ENCODE measurements at places on chromosomes 2 and 18. TPM values are rescaled to one million over a fixed set of nuclear protein-coding genes. Genes with fewer than 3 reads are reported as not detected.

GRCh38 chr2:20648831-20649230 lies 2.1 kb downstream of the HS1BP3 start:
- H3K36me3 ChIP-seq = peaks cover 4% of the 10 kb centered on the region
- peaks cover 30% of the 10 kb centered on the region for H3K4me1 ChIP-seq
- DNase-seq = no peak
- H3K27ac ChIP-seq = no peak overlapping the region

DNA sequence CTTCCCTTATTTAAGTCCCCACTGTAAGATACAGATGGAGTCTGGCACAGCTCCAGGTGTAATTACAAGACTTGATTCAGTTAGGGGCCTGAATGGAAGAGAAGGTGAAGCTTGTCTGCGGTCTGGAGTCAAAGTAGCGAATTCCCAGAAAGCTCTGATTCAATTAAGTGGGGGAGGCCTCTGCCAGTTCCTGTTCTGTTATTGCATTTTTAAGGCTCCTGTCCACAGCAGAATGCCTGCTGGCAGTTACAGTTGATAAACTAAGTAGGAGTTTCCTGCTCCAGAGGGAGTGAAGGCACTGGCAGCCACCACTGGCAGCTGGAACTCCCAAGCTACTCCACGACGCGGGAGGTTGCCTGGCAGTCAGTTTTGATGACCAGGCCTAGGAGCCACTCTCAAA lies 181.1 kb downstream of the SOCS6 start:
- H3K27me3 ChIP-seq = peaks cover 2% of the 10 kb centered on the region
- H3K27ac ChIP-seq = no peak overlapping the region
- no peak overlapping the region for H3K4me3 ChIP-seq
- no peaks in the 10 kb centered on the region for H3K4me1 ChIP-seq
- no peak for DNase-seq

DNA sequence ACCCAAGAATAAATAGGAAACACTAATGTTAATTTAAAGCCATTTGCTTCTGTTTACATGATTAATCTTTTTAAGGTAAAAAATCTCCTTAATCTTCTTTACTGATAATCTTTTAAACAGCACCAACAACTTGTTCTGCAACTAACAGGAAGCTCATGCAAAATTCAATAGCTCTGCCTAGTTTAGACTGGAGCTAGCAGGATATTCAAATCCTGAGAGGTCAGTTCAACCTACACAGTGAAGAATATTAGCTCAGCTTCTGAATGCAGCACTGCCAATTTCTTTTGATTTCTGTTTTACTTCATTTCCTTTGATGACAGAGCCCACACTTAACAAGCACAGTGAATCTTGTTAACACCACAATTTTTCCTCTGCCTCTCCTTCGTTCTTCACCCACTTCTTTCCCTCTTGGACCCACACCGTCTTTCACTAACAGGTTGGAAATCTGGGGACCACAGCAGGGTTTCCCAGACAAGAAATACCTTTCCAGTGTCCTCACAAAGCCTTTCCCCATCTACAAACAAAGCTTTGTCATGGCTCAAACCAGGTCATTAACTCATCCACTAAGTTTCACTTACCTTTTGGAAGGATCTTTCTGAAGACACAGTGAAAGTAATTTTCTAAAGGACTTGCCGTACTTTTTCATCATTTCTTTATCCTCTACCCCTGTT lies 109.8 kb downstream of the STK39 start:
- peaks cover 37% of the 10 kb centered on the region for H3K36me3 ChIP-seq
- peaks cover 12% of the 10 kb centered on the region for H3K4me1 ChIP-seq
- H3K27me3 ChIP-seq = no peaks in the 10 kb centered on the region
- H3K27ac ChIP-seq = peak overlapping the region; percentile 19
- no peak for DNase-seq
- H3K4me3 ChIP-seq = no peak overlapping the region

DNA sequence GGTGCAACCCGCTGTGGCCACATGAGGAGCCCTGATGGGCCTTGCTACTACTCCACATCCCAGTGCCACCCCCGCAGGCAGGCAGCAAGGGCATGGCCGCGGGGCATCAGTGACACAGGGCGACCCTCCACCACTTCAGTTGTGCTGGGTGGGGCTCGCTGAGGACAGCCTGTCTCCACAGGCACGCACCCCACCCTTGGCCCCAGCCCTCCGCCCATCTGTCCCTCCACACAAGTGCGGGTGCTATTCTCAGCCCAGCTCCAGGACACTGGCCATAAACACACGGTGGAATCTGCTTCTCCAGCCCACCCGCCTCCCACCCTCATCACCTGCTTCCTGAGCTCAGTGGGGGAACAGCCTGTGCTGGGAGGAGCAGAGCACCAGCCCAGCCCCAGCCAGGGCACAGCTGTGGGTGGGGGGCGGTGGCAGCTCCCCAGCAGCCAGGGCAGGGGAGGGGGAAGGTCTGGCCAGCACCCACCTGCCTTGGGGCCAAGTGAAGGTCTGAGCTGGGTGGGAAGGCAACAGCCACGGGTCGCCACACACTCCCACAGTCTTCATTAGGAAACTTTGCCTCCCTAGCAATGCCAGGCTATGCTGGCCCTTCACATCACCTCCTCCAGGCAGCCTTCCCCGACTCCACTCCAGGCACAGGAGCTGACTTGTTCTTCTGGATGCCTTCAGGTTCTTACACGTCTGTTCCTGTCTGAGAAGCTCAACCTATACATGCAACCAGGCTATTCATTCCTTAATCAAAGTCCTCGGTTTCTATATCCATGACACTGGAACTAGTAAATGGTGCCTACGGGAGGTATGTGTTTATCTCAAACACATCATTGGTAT lies 16.5 kb downstream of the BIN1 start:
- H3K4me1 ChIP-seq = peaks cover 1% of the 10 kb centered on the region
- no peak overlapping the region for H3K4me3 ChIP-seq
- no peak for DNase-seq
- no peaks in the 10 kb centered on the region for H3K36me3 ChIP-seq
- H3K27me3 ChIP-seq = peaks cover 10% of the 10 kb centered on the region

GRCh38 chr18:31100436-31101182 lies 1.6 kb downstream of the DSC2 start:
- no peaks in the 10 kb centered on the region for H3K36me3 ChIP-seq
- DNase-seq = no peak
- H3K4me1 ChIP-seq = no peaks in the 10 kb centered on the region
- no peak overlapping the region for H3K4me3 ChIP-seq
- H3K27ac ChIP-seq = no peak overlapping the region

- DNase-seq = no peak
- no peaks in the 10 kb centered on the region for H3K27me3 ChIP-seq
- H3K4me1 ChIP-seq = no peaks in the 10 kb centered on the region
- no peak overlapping the region for H3K27ac ChIP-seq
- peaks cover 25% of the 10 kb centered on the region for H3K36me3 ChIP-seq
Measured at GRCh38 chr18:70046207-70046606, 98.5 kb upstream of the CD226 start.

- DNase-seq = no peak
- no peak overlapping the region for H3K4me3 ChIP-seq
- H3K36me3 ChIP-seq = no peaks in the 10 kb centered on the region
Measured at GRCh38 chr2:38540580-38541286, 62.0 kb downstream of the HNRNPLL start.

MEMO1 gene
- total RNA-seq = 40.7 TPM

DNA sequence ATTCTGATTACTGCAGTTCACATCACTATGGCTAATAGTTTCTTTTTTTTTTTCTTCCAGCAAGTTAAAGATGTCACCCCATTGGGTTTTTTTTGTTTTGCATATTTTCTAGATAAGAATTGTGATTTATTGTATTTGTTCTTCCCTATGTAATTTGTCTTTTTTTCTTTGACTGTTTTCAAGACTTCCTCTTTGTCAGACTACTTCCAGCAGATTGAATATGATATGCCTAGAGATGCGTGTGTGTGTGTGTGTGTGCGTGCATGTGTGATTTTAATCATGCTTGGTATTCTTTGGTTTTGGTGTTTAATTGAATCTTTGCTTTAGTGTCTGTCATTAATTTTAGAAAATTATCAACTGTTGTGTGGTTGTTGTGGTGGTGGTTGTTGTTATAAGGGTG lies 166.7 kb upstream of the SLC39A10 start:
- H3K36me3 ChIP-seq = peaks cover 23% of the 10 kb centered on the region
- no peak overlapping the region for H3K4me3 ChIP-seq
- H3K27ac ChIP-seq = no peak overlapping the region
- H3K4me1 ChIP-seq = peaks cover 35% of the 10 kb centered on the region

PPIL3 gene
- total RNA-seq = 102 TPM

CASP8 gene
- 99.8 TPM for total RNA-seq

GRCh38 chr2:205427112-205427511 lies 255.2 kb upstream of the NRP2 start:
- no peak overlapping the region for H3K27ac ChIP-seq
- H3K4me1 ChIP-seq = no peaks in the 10 kb centered on the region
- no peak for DNase-seq
- H3K4me3 ChIP-seq = no peak overlapping the region
- H3K36me3 ChIP-seq = no peaks in the 10 kb centered on the region

GRCh38 chr18:10312326-10313015 lies 142.0 kb upstream of the APCDD1 start:
- no peak overlapping the region for H3K4me3 ChIP-seq
- no peak for DNase-seq
- no peaks in the 10 kb centered on the region for H3K27me3 ChIP-seq
- H3K27ac ChIP-seq = no peak overlapping the region

- H3K4me3 ChIP-seq = peak overlapping the region; percentile 73
- H3K27ac ChIP-seq = peak overlapping the region; percentile 18
- peaks cover 62% of the 10 kb centered on the region for H3K4me1 ChIP-seq
- H3K36me3 ChIP-seq = peaks cover 11% of the 10 kb centered on the region
- no peak for DNase-seq
- H3K27me3 ChIP-seq = peaks cover 79% of the 10 kb centered on the region
Measured at GRCh38 chr2:172100935-172101820, 1.5 kb downstream of the DLX2 start.

- H3K36me3 ChIP-seq = no peaks in the 10 kb centered on the region
- no peak overlapping the region for H3K4me3 ChIP-seq
- no peaks in the 10 kb centered on the region for H3K4me1 ChIP-seq
- DNase-seq = no peak
Measured at GRCh38 chr18:22603902-22604301, 186.2 kb upstream of the CTAGE1 start.

KLHL41 gene
- total RNA-seq = not detected

DNA sequence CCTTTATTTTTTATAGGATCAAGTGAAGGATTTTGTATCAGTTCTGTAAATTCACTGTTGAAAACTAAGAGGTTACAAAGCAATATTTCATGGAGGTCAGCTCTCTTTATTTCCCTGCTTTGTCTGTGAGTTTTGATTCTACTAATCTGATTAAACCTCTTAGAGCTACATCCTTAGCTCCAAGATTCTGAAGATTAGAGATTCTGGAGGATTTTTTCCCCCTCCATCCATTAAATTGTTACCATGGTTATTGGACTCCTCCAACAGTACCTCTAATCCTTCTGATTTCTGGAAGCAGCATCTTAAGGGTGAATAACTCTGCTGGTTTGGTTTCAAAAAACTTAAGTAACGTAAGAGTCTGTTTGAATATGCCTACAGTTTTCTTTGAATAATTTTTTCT lies 110.0 kb downstream of the TANC1 start:
- no peaks in the 10 kb centered on the region for H3K4me1 ChIP-seq
- H3K27me3 ChIP-seq = peaks cover 3% of the 10 kb centered on the region
- no peak overlapping the region for H3K4me3 ChIP-seq
- H3K27ac ChIP-seq = no peak overlapping the region
- no peak for DNase-seq

GRCh38 chr2:151336863-151337371 lies 20.5 kb upstream of the TNFAIP6 start:
- no peak for DNase-seq
- no peaks in the 10 kb centered on the region for H3K4me1 ChIP-seq
- peaks cover 13% of the 10 kb centered on the region for H3K27me3 ChIP-seq
- no peaks in the 10 kb centered on the region for H3K36me3 ChIP-seq

DNA sequence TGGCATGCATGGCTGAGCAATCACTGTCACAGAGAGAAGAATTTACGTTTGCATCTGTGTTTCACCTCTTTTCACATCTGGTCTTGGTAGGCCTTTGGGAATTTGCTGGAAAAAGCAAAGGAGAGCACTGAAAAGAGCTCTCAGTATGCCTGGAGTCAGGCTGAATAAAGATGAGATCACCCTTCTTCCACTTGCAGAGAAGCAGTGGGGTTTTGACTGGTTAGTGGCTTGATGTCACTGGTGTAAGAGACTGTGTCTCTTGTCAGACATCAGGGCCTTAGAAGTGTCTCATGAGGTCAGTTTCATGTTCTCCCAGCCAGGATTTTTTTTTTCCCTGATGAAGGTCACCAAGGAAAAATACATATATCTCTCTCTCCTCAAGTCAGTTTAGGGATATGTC lies 353.8 kb downstream of the INSIG2 start:
- no peaks in the 10 kb centered on the region for H3K36me3 ChIP-seq
- no peak for DNase-seq
- H3K27me3 ChIP-seq = no peaks in the 10 kb centered on the region
- no peak overlapping the region for H3K27ac ChIP-seq
- H3K4me3 ChIP-seq = no peak overlapping the region

MYO7B gene
- 0.18 TPM for total RNA-seq
